ENCODE measurements at places on chromosomes 3 and 15.

- DNase-seq: no peak
Measured at GRCh38 chr3:45693941-45694521, 4.8 kb downstream of the SACM1L start.

DNA sequence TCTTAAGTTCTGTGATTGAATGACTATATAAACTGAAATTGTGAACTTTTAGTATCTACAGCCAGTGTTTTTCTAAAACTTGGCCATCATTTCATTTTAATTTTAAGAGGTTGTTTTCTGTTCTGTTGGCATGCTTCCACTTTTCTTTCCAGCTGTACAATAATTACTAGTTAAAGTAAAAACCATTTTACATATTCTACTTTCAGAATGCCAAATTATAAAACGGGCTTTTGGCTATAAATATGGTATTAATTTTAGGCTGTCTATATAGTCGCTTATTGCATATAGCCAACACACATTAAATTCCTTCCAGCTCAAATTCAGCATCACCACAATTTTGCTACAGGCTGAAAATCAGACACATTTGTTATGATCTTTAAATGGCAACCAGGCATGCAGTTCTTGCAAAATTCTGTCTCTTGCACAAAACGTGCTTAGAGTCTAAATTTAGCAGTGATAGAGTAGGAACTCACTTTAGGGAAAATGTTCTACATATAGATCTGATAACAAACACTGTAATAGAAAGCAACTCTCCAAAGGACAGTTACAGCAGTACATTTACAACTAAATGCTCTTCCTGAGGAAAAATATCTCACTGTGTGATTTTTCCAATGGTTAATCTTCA lies 81.1 kb downstream of the BTD start:
- DNase-seq: no peak

GRCh38 chr15:40253167-40253790 lies 14.4 kb downstream of the PAK6 start:
- no peak for DNase-seq

GRCh38 chr3:183108001-183108449 lies 8.7 kb upstream of the MCCC1 start:
- DNase-seq: no peak

DNA sequence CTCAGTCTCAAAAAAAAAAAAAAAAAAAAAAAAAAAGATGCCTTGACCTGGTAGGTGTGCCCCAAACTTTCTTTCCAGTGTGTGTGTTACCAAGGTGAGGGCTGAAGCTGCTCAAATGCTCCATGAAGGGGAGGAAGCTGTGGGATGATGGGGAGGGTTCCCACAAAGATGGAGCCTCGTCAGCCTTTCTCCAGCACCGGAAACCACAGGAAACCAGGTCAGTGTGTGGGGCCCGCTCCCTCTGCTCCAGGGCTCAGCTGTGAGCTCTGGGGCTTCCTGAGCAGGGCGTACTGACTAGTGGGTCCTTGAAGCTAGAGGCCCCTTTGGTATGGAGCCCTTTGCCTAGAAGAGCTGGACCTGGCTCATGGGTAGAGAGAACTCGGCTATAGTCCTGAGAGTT lies 681 bp upstream of the IL17RE start:
- peak; percentile 48 for DNase-seq

- no peak for DNase-seq
Measured at GRCh38 chr3:175105066-175105465, 245.9 kb downstream of the NAALADL2 start.
